ENCODE measurements at places on chromosomes 3 and 15.

GRCh38 chr15:52295421-52296001, at the start of gene MYO5C:
Gene MYO5C, minus strand, starts transcription at chr15:52295804. Its CDS starts 168 bp downstream, at chr15:52295636.
- DNase-seq: no peak

DNA sequence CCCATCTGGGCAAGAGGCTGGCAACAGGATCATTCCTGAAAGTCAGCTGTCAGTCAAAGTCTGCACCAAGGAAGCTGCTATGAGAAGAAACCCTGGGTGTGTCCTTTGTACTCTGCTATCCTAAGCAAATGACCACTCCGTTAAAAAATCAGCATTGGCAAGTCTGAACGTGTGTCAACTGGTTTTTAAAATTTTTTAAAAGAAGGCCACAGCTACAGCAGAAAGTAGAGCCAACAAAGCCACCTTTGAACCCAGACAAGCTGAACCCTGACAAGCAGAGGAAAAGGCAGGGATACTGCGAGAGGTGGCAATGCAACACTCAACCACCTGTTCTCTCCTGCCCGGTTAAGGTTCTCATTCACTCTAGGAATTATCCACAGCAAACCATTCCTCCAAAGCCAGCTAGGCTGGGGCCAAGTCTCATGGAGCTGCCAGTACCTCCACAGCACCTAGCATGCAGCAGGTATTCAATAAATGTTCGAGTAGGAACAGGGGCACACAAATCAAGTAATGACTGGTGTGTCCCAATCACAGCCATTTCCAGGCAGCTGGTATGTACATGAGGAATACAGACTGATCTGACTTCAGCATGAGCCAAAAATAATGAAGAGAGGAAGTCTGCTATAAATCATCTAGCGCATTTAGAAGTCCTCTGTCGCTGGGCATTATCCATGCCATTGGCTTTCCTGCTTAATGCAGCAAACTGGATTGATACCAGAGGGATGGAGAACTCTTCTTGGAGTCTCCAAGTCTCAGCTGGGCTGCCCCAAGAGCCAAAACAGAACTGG, 76.0 kb downstream of the ADCY5 start:
- no peak for DNase-seq

DNA sequence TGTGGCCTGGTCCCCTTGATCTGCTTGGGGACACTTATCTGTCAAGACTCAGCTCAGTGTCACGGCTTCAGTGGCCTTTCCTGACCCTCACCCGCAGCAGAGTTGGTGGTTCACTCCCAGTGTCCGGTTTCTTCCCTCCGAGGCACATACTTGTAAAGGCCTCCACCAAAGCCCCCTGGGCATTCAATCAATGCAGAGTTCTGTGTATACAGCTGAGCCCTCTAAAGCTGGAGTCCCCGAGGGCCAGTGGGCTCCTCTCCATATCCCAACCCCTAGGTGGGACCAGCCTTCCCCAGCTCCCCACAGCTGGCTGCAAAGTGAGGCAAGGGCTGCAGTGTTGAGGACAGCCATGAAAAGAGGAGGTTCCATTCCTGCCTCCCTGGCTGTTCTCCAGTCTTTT, 70.9 kb upstream of the RGMA start:
- no peak for DNase-seq

GRCh38 chr3:79019137-79019923, 748.5 kb downstream of the ROBO1 start:
- no peak for DNase-seq

DNA sequence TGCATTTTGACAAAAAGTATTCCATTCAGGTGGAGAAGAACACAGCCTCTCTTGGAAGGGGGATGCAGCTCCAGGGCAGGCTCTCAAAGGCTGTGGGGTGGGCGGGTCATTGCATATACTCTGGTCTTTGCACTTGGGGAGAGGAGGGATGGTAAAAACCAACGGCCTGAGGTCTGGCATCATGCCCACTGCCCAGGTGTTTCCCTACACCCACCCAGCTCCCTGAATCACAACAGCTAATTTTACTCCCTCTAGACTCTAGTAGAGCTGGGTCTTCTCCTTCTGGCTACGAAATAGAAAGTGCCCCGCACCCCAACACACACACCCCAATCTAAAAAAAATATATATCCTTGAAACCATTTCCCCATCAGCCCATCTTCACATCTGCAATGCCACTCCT, 1.0 kb downstream of the MYLK start:
- DNase-seq: no peak
